ENCODE measurements at places on chromosomes 2 and 18. TPM values are rescaled to one million over a fixed set of nuclear protein-coding genes. Genes with fewer than 3 reads are reported as not detected.

Gene ZNF397
- 14.4 TPM for total RNA-seq

Gene CYS1
- 0.71 TPM for total RNA-seq

Gene CNDP1
- not detected for total RNA-seq

Gene RAB17
- total RNA-seq, result not detected

Gene ABCG5
- total RNA-seq, result not detected

Gene MALL
- total RNA-seq, result not detected

Gene IL36G
- total RNA-seq, result not detected
